ENCODE measurements at places on chromosomes 5 and 9. TPM values are rescaled to one million over a fixed set of nuclear protein-coding genes. Genes with fewer than 3 reads are reported as not detected.

The RC3H2 gene
- 57.3 TPM for total RNA-seq

DNA sequence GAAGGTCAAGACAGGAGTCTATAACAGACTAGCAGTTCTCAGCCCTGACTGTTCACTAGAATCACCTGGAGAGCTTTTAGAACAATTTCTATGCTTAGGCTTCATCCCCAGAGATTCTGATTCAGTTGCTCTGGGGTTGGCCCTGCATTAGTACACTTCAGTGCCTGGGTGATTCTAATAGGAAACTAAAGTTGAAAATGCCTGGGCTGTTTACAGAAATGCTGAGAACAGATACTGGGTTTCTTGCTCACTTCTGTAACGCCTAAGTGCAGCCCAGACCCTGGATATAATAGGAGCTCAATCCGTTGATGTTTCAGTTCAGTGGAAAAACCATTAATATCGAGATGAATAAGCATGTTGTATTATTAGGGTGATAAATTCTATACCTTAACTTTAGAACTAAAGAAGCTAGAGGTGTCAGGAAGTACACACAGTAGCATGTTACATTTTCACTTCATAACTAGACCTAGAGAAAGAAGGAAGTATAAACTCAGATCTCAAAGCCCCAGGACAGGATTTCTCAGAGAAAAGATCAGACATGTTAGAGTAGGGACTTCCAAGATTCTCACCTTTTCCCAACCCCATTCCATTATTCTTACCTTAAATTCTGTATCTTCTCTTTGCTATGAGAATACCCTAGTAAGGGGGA is 20.4 kb downstream of the HAVCR2 start:
- DNase-seq = no peak
- no peak overlapping the region for H3K4me3 ChIP-seq
- peak overlapping the region; percentile 41 for H3K27ac ChIP-seq
- H3K4me1 ChIP-seq = peaks cover 21% of the 10 kb centered on the region
- H3K27me3 ChIP-seq = no peaks in the 10 kb centered on the region
- peaks cover 42% of the 10 kb centered on the region for H3K36me3 ChIP-seq

DNA sequence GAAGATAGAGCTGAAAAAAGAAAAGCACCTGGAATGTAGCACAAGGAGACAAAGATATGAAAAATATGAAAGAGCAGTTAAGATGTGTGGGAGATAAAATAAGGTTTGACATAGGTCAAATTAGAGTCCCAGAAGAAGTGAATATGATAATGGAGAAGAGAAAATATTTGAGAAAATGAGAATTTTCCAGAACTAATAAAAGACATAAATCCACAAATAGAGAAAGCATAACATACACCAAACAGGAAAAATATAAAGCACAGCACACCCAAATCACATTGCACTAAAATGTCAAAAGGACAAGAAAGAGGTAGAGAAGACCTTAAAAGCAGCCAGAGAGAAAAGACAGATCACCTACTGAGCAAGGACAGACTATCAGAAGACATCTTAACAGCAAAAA is 43.4 kb downstream of the IPPK start:
- H3K27ac ChIP-seq = no peak overlapping the region
- no peak overlapping the region for H3K4me3 ChIP-seq
- peaks cover 4% of the 10 kb centered on the region for H3K4me1 ChIP-seq
- peaks cover 22% of the 10 kb centered on the region for H3K36me3 ChIP-seq

- H3K36me3 ChIP-seq = no peaks in the 10 kb centered on the region
- no peak overlapping the region for H3K27ac ChIP-seq
- DNase-seq = no peak
- no peaks in the 10 kb centered on the region for H3K4me1 ChIP-seq
- H3K27me3 ChIP-seq = peaks cover 6% of the 10 kb centered on the region
Measured at GRCh38 chr5:6475626-6476312, 27.1 kb downstream of the UBE2QL1 start.

The FOXD4L5 gene
- total RNA-seq = 0.21 TPM

The SPAG8 gene
- total RNA-seq = 0.19 TPM

- H3K4me3 ChIP-seq = peak overlapping the region; percentile 20
- peaks cover 37% of the 10 kb centered on the region for H3K36me3 ChIP-seq
- H3K27me3 ChIP-seq = no peaks in the 10 kb centered on the region
- peaks cover 35% of the 10 kb centered on the region for H3K4me1 ChIP-seq
Measured at GRCh38 chr9:36218411-36218901, 27.7 kb downstream of the CLTA start.

The NOL6 gene
- 104 TPM for total RNA-seq

- no peaks in the 10 kb centered on the region for H3K4me1 ChIP-seq
- H3K27me3 ChIP-seq = no peaks in the 10 kb centered on the region
- H3K27ac ChIP-seq = no peak overlapping the region
- no peak for DNase-seq
Measured at GRCh38 chr9:9395539-9395938, 1217.3 kb downstream of the PTPRD start.

The MYO10 gene
- total RNA-seq = not detected

The FRMD3 gene
- total RNA-seq = 0.59 TPM

The HAVCR2 gene
- 378 TPM for total RNA-seq

The C1QTNF2 gene
- total RNA-seq = not detected

DNA sequence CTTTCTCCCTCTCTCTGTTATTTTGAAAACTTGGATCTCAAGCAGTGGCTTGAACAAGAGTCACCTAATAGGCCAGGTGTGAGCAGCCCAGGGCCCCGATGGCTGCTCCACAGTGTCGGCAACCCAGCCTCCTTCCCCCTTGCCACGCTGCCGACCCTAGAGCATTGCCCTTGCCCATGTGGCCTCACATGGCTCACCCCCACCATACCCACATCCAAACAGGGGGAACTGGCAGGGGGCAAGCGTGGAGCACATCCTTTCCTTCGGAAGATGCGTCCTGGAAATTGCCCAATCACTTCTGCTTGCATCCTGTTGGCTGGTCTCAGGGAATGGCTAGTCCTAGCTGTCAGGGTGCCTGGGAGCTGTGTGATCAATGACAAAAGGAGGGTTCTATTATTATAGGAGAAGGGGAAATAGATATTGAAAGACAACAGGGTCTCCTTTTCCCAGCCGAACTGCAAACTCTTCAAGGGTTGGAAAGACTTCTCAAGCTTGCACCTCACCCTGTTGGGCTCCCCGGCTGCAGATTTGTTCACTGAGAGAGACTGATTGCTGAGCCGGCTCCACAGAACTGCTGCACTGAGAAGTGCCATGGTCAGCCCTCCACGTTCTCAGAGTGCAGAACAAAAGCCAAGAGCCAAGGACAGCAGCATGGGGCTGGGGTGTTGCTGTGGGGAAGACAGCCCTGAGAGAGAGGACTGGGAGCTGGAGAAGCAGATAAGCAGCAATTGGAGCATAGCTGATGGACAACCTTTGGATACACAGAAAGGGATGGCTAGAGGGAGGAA is 8.3 kb upstream of the TIFAB start:
- no peak overlapping the region for H3K4me3 ChIP-seq
- no peaks in the 10 kb centered on the region for H3K36me3 ChIP-seq
- DNase-seq = no peak
- H3K4me1 ChIP-seq = no peaks in the 10 kb centered on the region
- H3K27me3 ChIP-seq = peaks cover 25% of the 10 kb centered on the region

Data from natural killer cell treated with Interleukin-12 subunit alpha and Interleukin-12 subunit beta and Interleukin-15 and Interleukin-18, amount 100 ng/mL, for 72 hours (primary cell).